Esophagus squamous epithelium (tissue), 5 donors: ENCODE measurements at places on chromosomes 7 and 10.

DNA sequence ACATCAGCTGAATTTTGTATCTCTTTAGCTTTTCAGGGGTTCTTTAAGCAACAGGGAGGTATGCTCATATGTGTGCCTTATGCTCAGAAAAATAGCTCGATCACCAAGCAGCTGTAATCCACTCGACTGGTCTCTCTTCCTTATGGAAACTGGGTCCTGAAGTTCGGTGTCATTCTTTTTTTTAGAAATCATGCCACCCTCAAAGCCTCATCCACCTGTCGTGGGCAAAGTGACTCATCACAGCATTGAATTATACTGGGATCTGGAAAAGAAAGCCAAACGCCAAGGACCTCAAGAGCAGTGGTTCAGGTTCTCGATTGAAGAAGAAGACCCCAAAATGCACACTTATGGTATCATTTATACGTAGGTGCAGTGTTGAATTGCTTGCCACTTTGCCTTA lies 83.6 kb downstream of the FANK1 start:
- no peak for DNase-seq

DNA sequence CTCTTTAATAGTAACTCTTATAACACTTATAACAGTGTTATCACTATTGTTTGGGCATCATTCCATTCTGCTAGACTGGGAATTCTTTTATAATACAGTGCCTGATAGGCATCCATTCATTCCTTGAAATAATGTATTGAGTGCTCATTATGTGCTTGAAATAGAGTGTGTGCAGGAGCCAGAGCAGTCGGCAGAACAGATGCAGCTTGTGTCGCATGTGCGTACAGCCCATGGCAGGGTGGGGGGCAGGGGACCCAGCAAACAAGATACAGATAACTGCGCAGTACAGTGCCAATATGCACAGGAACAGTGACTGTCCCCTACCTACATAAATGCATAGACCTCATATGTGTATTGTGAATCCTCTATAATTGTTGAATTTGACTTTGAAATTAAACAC lies 99.3 kb downstream of the KAT6B start:
- no peak for DNase-seq

GRCh38 chr7:90216080-90216674 lies 4.6 kb downstream of the STEAP2 start:
- no peak for DNase-seq

DNA sequence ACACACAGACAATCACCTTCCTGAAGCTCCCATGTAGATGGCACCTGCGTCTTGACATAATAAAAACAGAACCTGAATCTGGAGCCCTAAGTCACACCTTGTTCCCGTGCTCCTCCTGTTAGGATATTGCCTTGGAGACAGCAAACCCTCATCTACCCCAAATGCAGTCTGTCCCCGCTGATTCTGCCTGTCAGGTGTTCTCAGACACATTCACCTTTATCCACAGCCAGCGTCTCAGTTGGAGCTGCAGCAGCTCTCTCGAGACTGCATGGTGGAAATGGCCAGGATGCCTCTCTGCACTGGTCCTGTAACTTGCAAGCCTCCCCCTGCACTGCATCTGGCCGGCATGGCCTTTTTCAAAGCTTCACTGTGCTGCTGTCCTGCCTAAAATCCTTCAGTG lies 218.0 kb upstream of the ZNF32 start:
- DNase-seq, result no peak
